ENCODE measurements at places on chromosomes 12 and 14.

- DNase-seq = no peak
Observed at GRCh38 chr12:130013771-130014484, 110.1 kb upstream of the TMEM132D start.

DNA sequence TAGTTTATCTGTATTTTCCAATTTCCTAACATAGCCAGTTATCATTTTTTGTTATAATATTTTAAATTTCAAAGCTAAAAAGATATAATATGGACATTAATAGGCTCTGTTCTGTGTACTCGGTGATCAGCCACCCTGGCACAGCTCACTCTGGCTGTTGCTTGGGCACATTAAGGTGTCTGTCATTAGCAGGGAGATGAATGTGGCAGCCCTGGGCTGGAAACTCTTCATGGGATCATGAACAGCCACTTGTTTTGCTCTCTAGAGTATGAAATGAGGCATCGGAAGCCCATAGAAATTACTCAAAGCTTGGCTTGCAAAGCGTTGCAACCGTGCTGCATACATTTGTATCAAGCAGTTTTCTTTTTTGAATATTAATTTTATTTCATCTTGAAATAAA, 233.2 kb downstream of the DACT1 start:
- no peak for DNase-seq

GRCh38 chr12:57171668-57172067, 24.2 kb upstream of the LRP1-AS start:
- DNase-seq = no peak

- no peak for DNase-seq
Observed at GRCh38 chr12:18146363-18146762, 56.4 kb upstream of the RERGL start.

DNA sequence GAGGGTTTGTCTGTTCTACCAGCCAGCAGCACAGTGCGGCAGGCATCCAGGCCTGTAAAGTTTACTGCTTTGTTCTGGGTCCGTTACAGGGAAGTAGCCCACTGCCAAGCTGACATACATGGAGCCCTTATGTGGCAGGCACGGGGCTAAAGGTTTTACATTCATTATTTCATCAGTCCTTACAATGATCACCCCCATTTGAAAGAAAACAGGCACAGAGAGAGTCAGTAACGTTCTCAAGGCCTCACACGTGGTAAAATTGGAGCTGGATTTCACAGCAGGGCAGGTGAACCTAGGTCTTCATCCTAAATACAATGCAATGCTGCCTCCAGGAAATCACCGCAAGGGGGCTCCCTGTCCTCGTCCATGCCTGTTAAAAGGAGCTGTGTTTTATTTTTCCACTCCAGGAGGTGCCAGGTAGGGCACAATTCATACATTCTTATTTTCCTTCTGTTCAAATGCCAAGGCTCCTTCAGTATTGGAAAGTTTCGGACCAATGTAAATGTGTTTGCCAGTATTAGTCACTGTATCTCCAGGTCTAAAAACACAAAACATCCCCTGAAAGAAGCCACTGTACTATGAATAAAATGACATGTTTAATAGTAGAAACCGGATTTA, 172.2 kb upstream of the GZMB start:
- DNase-seq = no peak

GRCh38 chr12:120862664-120863063, 41.5 kb downstream of the SPPL3 start:
- DNase-seq = no peak

- no peak for DNase-seq
Observed at GRCh38 chr12:77980782-77981181, 150.1 kb downstream of the NAV3 start.

GRCh38 chr14:33126433-33126832, 187.8 kb downstream of the NPAS3 start:
- no peak for DNase-seq

DNA sequence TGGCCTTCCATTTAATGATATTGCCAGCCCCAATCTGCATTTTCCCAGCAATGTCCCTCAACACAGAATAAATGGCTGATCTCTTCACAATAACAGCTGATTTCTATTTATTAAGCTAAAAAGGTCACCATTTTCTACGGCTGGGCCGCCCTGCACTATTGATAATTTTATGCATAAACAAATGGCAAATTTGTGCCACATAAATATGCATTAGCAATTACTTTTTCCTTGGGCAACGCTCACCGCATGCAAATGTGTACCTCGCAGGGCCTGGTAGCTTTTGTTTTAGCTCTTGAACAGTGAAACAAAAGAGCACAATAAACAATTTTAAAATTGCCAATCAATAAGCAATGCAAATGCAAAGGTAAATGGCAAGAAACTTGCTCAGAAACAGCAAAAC, 331.9 kb upstream of the SOX5 start:
- no peak for DNase-seq

DNA sequence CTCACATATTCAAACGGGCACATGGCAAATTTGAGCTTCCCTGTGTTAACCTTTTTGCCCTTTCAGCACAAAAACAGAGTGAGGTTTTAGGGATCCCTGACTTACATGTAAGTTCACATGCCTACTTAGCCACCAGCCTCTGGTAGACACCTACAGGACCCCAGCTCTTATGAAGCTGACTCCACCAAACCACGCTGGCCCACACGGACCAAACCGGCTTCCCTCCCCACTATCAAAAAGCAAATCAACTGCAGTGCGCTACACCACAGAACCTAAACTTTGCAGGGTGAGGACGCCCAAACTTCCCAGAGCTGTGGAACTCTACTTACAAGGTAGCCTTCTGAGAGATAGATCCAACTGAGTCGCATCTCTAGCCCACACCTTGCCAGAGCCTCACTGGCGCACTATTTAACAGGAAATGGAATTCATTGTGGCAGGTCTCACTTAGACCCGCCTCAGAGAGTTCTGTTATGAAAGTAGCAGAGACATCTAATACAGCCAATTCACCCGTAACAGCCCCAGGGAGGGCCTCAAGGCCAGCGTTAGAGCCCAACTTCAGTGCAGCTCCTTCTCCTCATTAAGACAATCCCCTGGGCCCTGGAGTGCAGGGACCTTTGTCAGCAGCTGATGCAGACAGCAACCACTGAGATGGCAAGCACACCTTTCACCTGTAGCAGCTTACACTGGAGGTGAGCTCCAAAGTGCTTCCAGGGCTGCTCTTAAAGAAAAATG, 49.2 kb downstream of the SH2B3 start:
- no peak for DNase-seq

DNA sequence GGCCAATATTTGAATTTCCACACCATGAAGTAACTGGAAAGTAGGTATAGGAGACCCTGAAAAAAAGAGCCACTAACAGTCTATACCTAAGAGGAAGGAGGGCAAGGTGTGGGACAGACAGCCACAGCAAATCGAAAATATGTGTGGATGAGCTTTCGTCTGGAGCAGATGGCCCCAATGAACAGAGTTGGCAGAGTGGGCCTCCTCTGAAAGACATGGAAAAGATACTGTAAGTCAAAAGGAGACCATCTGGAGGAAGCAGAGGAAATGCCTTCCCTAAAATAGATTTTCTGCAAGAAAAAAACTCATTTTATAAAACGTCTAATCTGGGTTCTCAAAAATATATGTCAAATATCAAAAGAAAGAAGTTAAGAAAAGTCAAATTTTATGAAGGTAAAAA, 157.2 kb upstream of the PRKD1 start:
- DNase-seq = no peak

DNA sequence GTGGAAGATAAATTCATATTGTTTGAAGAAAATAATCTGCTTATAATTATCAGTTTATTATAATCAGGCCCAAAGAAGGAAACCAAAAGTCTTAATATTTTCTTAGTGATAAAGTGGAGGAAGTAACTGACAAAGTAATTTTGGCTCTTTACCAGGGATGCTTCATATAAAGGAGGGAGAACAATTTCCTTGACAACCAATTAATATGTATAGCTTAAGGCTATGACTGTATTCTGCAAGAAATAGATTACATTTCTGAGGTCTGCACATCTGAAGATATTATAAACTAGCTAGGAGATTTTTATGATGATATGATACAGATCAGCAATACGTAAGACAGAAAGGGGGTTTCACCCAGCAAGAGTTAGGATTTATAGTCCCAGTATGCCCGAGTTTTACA, 90.8 kb downstream of the BICD1 start:
- no peak for DNase-seq

DNA sequence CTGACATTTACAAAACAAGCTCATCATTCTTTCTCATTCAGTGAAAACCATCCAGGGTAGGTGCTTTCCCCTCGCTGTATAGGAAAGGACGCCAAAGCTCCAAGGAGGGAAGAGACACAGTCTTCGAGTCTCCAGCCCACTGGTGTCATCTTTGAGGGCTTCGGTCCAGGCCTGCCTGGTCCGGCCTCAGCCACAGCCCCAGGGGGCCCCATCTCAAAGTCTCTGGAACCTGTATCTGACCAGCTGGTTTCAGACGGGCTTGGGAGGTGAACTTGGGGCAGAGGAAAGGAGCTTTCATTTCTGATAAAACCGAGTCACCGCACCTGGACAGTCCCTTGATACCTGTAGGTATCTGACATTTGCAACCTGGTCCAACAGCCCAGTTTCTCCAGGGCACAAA, 229.5 kb upstream of the RTL1 start:
- no peak for DNase-seq

DNA sequence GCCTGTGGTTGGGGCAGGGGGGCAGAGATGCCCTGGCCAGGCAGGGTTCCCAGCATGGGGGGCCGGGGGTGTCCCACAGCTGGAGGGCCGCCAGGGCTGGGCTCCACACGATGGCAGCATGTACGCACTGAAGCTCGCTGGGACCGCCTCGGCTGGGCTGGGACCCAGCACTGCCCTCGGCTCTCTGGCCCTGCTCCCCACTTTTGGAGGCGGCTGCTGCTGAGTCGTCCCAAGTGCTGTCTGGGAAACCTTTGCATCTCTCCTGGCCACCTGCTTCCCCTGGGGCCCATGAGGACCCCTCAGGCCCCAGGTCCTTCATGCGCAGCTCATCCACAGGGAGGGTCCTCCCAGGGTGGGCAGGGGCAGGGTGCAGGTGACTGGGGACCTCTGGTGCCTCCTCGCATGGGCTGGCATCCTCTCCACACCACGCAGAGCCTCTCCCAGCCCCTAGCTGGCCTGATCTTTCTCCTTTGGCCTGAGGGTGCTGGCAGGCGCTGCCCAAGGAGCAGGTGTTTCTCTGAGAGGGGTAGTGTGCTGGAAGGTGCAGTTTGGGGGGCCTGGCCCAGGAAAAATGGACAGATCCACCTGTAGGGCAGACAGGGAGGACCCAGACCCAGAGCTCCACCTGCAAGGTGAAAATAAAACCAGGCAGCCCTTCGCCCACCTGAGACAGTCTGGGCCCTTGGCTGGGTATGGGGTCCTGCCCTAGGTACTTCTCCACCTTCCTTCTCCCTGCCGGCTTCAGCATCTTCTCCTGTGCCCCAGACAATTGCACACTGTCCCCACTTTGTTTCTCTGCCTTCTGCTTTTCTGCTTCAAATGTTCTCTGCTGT, 46.9 kb downstream of the DLK1 start:
- no peak for DNase-seq

DNA sequence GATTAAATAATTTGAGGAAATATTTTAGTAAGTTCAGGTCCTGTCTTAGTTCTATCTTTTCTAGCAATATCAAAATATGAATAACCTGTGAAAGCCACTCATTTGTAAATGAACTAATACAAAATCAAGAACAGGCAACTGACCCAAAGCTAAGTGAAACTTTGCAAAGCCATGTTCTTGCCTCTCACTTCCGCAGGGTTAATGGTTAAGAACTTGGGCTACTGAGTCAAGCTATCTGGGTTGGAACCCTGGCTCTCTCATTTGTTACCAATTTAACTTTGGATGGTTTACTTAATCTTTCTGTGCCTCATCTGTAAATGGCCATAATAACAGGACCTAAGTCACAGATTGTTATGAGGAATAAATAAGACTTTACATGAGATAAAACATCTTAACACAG, 2.8 kb downstream of the KIF21A start:
- no peak for DNase-seq

GRCh38 chr14:22597265-22597664, 835 bp upstream of the ABHD4 start:
- DNase-seq = no peak

GRCh38 chr14:74583689-74584434, 28.2 kb downstream of the LTBP2 start:
- DNase-seq = no peak

- no peak for DNase-seq
Observed at GRCh38 chr14:94681300-94682060, 69.3 kb downstream of the SERPINA3 start.

- no peak for DNase-seq
Observed at GRCh38 chr14:46964378-46964777, 312.8 kb upstream of the RPL10L start.

DNA sequence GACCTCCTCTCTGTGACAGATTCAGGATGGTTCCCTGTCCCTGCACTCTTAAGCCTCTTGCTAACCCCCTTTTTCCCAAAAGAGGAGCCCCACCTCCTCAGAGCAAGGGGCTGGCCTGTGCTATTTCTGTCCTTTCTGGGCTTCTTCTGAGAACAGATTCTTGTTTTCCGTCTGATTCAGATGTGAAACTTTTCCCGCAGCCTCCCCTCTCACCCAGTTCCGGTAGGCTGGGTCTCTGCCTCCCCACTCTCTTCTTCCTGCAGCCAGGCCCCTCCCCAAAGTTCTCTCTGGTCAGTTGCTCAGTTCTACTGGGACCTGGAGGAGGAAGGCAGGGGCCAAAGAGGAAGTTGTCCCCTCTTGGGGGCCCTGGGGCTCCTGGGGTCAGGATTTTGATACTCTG, 11.8 kb downstream of the PDE1B start:
- no peak for DNase-seq

DNA sequence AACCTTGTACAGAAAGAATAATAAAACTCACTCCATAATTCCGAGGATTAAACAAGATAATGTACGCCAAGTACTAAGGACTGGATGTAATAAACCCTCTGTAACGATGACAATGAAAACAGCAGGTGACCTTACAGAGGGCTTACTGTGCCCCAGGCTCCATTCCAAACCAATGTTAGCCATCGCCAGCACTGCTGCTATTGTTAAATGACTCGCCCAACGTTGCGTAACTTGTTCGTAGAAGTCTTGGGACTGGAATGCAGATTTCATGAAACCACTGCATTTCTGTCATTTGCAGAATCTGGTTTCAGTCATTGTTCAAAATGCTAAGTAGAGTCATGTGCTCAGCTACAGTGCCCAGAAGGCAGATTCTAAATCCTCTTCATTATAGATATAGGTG, 728 bp upstream of the STON2 start:
- no peak for DNase-seq

DNA sequence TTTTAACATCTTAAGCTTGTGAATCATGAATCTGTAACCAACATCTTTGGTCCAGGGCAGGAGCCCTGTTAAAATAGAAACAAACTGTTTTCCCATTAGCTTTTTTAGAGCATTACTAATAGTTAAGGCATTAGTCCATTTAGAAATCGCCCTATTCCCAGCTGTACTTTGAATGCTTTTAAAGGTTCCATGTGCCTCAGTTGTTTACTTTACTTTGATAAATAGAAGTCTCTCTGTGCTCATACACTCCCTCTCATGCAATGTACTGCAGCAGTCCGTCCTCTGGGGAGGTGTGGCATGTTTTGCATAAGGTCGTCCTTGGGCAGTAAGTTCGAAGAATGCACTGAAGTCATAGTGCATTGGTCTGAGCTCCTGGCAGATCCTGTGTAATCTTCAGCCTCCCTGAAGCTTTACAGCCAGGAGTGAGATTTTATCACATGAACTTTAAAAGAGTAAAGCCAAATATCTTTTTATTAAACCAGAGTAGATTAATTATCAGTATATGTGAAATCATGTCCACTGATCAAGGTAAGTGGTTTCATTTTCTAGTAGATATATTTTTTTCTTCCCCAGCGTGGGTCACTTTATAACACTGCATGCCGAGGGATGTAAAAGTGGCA, 134.7 kb downstream of the FGD4 start:
- DNase-seq = no peak
